ENCODE measurements at places on chromosomes 3 and 15. TPM values are rescaled to one million over a fixed set of nuclear protein-coding genes. Genes with fewer than 3 reads are reported as not detected.

- no peak for DNase-seq
Observed at GRCh38 chr3:57000012-57000411, 60.5 kb upstream of the SPATA12 start.

GRCh38 chr15:25862472-25863110, 536 bp downstream of the ATP10A start:
- no peak for DNase-seq

GRCh38 chr3:134039161-134039862, 9.6 kb upstream of the SLCO2A1 start:
- DNase-seq, result no peak

DNA sequence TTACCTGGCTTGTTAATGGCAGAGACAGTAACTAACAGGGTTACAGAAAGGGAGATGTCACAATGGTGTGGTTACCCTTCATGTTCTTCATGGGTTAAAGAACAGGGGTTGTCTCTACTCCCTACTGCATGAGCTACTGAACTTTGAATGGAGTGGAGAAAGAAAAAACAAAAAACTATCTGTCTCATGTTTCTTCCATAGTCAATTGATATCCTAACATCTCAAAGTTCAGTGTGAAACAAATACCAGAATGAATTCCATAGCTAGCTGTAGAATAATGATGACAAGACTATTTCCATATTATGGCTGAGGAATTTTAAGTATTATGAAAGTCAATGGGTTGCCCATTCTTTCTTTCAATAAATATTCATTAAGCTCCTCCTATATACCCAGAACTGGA, 161.3 kb upstream of the LPP start:
- DNase-seq, result no peak

DNA sequence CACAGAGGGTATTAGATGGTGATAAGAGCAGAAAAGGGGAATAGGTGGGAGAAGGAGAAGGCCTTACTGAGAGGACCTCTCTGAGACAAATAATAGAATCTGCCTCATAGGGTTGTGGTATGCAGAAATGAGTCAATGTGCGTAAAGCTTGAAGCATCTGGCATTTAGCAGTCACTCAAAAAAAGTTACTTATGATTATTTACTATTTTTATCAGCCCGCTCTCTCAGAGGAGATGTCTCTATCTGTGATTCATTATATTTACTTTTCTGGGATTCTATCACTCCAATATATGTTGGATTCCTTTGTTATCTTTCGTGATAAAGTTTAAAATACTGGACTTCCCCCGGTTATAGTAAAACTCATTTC, 4.6 kb upstream of the TM4SF1 start:
- no peak for DNase-seq

- no peak for DNase-seq
Observed at GRCh38 chr3:171854649-171855305, 11.6 kb downstream of the TMEM212 start.

DNA sequence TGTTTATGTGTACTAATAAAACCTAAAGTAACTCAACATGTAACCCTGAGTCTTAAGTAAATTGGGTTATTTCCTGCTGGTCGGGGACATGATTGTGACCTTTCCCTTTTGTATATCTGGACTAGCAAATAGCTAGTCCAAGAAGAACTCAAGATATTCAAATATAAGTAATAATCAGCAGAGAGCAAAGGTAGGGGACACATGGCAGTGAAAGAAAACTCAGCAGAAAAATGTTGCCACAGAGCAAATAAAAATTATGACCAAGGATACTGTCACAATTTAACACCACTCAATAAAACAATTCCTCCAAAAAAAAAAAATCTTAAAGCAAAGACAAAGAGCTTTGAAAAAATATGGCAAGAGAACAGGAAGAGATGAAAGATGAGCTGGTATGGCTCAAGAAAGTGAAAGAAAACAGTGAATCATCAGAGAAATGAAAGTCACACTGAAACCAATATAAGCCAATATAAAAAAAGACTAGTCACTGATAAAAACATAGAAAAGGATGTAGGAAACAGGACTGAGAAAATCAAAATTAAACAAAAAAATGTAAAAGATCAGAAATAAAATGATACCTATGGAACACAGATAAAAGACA, 43.4 kb downstream of the HLTF start:
- DNase-seq, result no peak

GRCh38 chr3:133703915-133704314, 42.2 kb upstream of the TOPBP1 start:
- no peak for DNase-seq

GRCh38 chr15:45641999-45642932, 7.4 kb downstream of the SQOR start:
- no peak for DNase-seq

- peak; percentile 44 for DNase-seq
Observed at GRCh38 chr15:45637552-45638033, 2.8 kb downstream of the SQOR start.

The KNG1 gene
- not detected for total RNA-seq

The TMEM207 gene
- not detected for total RNA-seq

The MYL3 gene
- not detected for total RNA-seq

The DPPA2 gene
- total RNA-seq, result not detected

The MNS1 gene
- 0.73 TPM for total RNA-seq

The TMEM266 gene
- not detected for total RNA-seq

The C3orf52 gene
- 6.5 TPM for total RNA-seq

The NRG4 gene
- not detected for total RNA-seq

The MOBP gene
- total RNA-seq, result not detected

Data from activated naive CD4-positive, alpha-beta T cell treated with anti-CD3 and anti-CD28 coated beads, Interleukin-2, amount 50 U/mL, for 72 hours (primary cell).